ENCODE measurements at places on chromosomes 2 and 18.

- DNase-seq, result no peak
Measured at GRCh38 chr2:2709431-2709770, 378.3 kb upstream of the MYT1L start.

DNA sequence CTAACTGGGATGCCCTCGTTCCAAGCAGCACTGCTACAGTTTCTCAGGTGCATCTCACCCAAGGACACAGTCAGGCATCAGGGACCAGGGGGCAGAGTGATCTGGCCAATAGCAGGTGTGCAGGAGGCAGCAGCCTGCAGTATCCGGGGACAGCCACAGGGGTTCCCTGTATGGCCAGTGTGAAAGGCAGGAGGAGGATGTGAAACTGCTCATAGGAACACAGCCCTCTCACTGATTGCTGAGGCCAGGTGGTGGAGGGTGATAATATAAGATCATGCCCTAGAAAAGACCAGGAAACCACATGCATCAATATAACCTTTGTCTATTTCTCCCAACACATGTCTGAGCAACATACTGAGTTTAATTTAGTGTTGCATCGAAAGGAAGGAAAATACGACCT lies 112.7 kb upstream of the TACR1 start:
- DNase-seq, result peak; percentile 11

- no peak for DNase-seq
Measured at GRCh38 chr18:11994336-11994702, 13.0 kb downstream of the IMPA2 start.

- peak; percentile 55 for DNase-seq
Measured at GRCh38 chr18:33579349-33580215, 1.6 kb downstream of the ASXL3 start.

DNA sequence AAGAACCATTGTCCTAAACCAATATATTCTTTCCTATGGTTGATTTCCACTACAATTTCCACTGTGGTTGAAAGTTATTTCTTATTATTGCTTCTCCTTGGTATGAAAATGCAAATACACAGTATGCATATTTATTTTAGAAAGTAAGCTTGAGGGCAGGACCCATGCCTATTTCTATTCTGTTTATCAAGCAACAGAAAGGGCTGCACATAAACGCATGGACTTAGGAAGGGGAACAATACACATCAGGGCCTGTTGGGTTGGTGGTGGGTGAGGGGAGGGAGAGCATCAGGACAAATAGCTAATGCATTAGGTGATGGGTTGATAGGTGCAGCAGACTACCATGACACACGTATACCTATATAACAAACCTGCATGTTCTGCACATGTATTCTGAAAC lies 20.7 kb downstream of the SLC4A3 start:
- no peak for DNase-seq

DNA sequence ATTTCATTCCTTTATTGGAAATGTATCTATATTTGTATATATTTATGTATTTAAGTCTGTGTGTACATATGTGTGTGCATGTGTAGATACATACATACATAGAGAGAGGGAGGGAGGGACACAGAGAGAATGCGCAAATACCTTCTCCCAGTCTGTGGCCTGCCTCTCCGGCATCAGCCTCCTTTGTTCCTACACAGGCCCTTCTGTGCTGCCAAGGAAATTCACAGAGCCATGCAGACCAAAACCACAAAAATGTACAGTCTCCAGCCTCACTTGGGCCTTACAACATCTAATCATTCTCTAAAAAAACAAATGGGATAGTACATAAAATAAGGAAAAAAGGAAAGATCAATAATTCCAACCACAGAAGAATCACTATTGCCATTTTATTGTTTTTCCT lies 8.8 kb upstream of the CRACDL start:
- DNase-seq, result no peak

GRCh38 chr2:183031911-183032794 lies 6.1 kb downstream of the NCKAP1 start:
- DNase-seq, result no peak

- DNase-seq, result peak; percentile 9
Measured at GRCh38 chr18:58863539-58864145, 1.0 kb upstream of the ZNF532 start.

- DNase-seq, result no peak
Measured at GRCh38 chr18:54904581-54904980, 54.7 kb downstream of the CCDC68 start.

DNA sequence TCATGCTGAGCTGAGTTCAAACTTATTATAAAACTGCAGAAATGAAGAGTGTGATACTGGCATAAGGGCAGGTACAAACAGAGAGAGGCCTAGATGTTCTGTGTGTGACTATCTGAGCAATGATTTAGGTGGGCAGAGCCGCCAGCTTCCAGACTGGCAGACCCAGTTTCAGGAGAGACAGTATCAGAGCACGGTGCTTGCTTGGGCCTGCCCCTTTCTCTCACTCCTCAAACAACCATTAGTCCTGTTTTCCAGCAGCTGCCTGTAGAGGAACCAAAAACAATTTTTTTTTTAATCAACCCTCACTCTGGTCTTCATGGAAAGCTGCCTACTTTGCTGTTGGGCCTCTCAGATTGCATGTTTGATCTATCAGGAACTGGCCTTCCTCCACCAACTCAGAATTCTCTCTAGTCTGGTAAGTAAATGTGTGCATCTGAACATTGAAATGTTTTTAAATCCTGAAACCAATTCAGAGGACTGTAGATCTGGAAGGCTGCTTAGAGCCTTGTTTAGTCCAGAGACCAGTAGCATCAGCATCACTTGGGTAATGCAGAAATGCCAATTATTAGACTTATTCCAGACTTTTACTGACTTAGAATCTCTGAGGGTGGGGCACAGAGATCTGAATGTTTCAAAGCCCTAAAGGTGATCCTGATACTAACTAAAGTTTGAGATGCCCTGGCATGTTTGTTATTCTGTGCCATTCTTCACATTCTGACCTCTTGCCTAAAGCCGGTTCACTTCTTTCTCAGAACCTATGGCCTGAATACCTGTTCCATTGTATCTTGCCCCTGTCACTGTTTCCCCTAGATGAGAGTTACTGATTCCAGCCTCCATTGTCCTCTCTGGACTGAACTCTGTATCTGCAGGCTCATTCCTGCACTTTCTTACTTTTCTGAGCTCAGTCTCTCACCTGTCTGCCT lies 24.8 kb upstream of the CRIM1 start:
- DNase-seq, result no peak

DNA sequence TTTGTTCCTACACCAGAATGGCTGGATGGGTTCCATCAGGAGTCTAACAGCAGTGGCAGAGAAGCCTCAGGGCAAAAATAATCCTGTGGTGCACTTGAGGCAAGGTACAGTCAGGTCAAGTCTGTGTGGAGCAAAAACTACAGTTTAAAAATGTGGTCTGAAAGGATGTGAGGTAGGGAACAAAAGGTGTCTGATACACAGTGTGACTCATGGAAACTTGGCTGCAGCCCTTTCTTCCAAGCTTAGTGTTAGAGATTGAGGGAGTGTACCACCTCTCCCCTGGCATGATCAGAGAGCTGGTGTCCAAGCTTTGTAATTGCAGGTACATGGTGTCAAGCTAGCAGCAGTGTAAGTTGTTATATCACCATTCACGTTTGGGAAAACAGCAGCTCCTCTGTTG lies 8.9 kb downstream of the ANKAR start:
- no peak for DNase-seq

DNA sequence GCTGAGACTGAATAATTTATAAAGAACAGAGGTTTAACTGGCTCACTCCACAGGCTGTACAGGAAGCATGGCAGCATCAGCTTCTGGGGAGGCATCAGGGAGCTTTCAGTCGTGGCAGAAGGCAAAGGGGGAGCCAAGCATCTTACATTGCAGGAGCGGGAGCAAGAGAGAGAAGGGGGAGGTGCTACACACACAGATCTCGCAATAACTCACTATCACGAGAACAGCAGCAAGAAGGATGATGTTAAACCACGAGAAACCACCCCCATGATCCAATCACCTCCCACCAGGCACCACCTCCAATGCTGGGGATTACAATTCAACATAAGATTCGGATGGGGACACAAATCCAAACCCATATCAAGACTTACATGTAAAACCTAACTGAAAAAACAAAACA lies 17.8 kb upstream of the MATN3 start:
- DNase-seq, result no peak

DNA sequence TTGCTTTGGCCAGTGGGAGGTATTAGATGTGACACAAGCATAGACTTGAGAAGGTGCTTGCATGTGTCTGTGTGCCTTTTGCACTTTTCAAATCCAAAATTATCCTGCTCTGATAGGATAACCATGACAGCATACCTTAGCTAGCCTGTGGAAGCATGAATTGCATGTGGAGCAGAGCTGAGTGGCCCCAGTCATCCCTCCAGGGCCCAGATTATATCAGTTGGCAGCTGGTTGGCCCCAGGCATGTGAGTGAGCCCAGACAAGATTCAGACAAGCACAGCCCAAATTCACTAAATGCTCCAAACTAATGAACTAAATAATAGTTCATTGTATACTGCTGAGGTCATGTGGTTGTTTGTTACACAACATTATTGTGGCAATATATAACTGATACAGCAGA lies 18.8 kb downstream of the TACR1 start:
- no peak for DNase-seq

DNA sequence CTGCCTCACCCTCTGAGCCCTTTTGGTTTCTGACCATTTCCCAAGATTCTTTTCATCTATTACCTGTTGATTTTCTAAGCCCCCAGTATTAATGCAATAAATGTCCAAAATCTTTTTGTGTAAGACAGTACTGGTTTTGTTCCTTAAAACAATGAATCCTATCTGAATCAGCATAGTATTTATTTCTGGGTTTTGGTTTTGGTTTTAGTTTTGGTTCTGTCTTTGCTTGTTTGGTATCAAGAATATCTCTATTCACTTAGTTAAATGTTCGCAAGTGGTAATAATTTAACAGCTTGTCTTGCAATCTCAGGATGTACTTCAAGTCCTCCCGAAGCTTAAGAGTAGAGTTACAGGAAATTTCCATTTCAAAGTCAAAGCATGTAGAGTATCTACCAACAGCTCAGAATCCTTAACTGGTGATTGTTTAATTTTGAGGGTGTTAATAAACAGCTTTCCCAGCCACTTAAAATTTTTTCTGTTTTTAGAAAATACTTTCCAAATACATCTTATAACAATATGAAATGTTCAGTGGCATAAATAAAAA lies 67.7 kb upstream of the NEDD4L start:
- DNase-seq, result no peak

GRCh38 chr2:25362434-25363145 lies 20.9 kb upstream of the DNMT3A start:
- no peak for DNase-seq

GRCh38 chr2:170323743-170324142 lies 145.8 kb downstream of the MYO3B start:
- no peak for DNase-seq

DNA sequence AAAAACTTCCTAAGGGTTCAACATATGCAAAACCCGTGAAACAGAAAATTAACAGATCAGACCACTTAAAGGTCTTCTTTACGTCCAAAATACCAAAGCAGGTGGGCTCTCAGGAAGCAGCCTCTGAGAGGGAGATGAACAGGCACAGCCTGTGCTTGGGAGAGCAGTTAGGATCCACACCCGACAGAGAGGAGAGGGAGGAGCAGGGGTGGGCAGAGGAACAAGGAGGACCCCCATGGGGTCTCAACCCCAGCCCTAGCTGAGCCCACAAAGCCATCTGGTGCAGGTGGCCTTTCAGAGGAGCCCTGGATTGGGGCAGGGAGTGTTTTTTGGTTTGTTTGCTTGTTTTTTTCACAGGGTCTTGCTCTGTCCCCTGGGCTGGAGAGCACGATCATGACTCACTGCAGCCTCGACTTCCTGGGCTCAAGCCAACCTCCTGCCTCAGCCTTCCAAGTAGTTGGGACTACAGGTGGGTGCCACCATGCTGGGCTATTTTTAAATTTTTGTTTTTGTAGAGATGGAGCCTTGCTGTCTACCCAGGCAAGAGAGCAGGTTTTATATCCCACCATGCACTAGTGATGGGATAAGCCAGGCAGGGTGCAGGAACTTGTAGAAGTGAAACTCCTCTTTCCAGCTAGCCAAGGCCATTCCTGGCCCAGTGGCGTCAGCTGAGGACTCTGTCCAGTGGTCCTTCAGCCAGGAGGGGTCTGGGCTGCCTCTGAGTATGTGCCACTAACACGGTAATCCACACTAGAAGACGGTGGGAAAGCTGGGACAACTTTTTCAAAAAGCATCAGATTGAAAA lies 154.1 kb upstream of the HDAC4 start:
- DNase-seq, result no peak

- no peak for DNase-seq
Measured at GRCh38 chr2:46610021-46610420, 130.7 kb downstream of the TMEM247 start.

GRCh38 chr2:16081316-16082200 lies 141.2 kb downstream of the MYCN start:
- no peak for DNase-seq

- DNase-seq, result no peak
Measured at GRCh38 chr2:151292141-151292540, 2.7 kb upstream of the NMI start.

DNA sequence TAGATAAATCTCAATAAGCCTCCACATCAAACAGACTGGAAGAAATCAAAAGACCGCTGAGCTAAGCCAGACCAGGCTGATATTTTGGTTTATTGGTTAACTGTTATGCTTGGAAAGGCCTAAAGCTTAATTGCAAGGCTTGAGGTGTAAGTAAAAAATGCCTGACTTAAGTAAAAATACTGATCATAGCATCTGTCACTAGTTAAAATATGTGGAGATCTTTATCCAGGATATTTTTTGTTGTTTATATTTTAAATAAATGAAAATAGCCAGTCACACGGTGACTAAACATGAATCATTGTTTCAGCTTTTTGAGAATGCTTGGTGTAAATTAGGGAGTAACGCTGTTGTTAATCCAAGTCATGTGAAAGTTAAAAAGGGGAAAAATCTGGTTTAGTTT lies 127.9 kb downstream of the THADA start:
- DNase-seq, result no peak

- no peak for DNase-seq
Measured at GRCh38 chr2:223460774-223461211, 141.4 kb downstream of the SCG2 start.

- no peak for DNase-seq
Measured at GRCh38 chr18:12741351-12741750, 38.5 kb downstream of the PSMG2 start.

DNA sequence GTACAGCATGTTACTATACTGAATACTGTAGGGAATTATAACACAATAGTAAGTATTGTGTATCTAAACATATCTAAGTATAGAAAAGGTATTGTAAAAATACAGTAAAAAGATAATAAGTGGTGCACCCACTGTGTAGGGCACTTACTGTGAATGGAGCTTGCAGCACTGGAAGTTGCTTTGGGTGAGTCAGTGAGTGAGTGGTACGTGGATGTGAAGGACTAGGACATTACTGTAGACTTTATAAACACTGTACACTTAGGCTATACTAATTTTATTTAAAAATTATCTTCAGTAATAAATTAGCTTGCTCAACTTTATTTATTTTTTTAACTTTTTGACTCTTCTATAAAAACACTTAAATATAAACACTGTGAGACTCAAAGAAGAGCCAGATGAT lies 82.6 kb downstream of the MTA3 start:
- no peak for DNase-seq

GRCh38 chr18:48151421-48152065 lies 221.1 kb upstream of the SMAD2 start:
- no peak for DNase-seq

- no peak for DNase-seq
Measured at GRCh38 chr18:10194592-10194991, 259.8 kb upstream of the APCDD1 start.
